Parietal lobe (tissue), 2 donors: ENCODE measurements at places on chromosomes 4 and X. TPM values are rescaled to one million over a fixed set of nuclear protein-coding genes. Genes with fewer than 3 reads are reported as not detected.

DCAF12L1 gene
- 0.63 TPM for total RNA-seq

TENM3 gene
- total RNA-seq = 48.2 TPM

DMRTC1 gene
- not detected for total RNA-seq

PAGE2 gene
- total RNA-seq = not detected

ESX1 gene
- not detected for total RNA-seq

CDKN2AIP gene
- 22.8 TPM for total RNA-seq

KLB gene
- not detected for total RNA-seq

WDR17 gene
- total RNA-seq = 78.6 TPM

AFM gene
- not detected for total RNA-seq

FHIP1A gene
- 3.8 TPM for total RNA-seq

GRID2 gene
- total RNA-seq = 42.9 TPM

AVPR2 gene
- not detected for total RNA-seq

XKRX gene
- total RNA-seq = not detected

IGFBP7 gene
- total RNA-seq = 33.5 TPM

TKTL1 gene
- total RNA-seq = 1.9 TPM

PAGE5 gene
- not detected for total RNA-seq

CXorf51A gene
- not detected for total RNA-seq

PAK3 gene
- total RNA-seq = 105 TPM

SLC26A1 gene
- 6.3 TPM for total RNA-seq

CCDC120 gene
- total RNA-seq = 5.3 TPM

ABCB7 gene
- 47.9 TPM for total RNA-seq

GAGE12F gene
- not detected for total RNA-seq

ADGRL3 gene
- 301 TPM for total RNA-seq

RRH gene
- 0.31 TPM for total RNA-seq

ABLIM2 gene
- total RNA-seq = 22.2 TPM

WAS gene
- 0.63 TPM for total RNA-seq

ZNF732 gene
- total RNA-seq = 3.1 TPM

KIT gene
- 41.9 TPM for total RNA-seq

TMEM255A gene
- 2.2 TPM for total RNA-seq

PNMA5 gene
- 2.8 TPM for total RNA-seq

TMEM271 gene
- 13.5 TPM for total RNA-seq

CCDC110 gene
- total RNA-seq = 0.94 TPM

GYPB gene
- not detected for total RNA-seq

DMP1 gene
- total RNA-seq = not detected
